ENCODE measurements at places on chromosomes 16 and 17.

GRCh38 chr16:82260212-82260795 is 90.3 kb upstream of the MPHOSPH6 start:
- no peak for DNase-seq

GRCh38 chr16:62939687-62940086 is 903.4 kb upstream of the CDH8 start:
- no peak for DNase-seq

GRCh38 chr16:81060576-81061306 is 16.3 kb downstream of the C16orf46 start:
- DNase-seq = no peak

DNA sequence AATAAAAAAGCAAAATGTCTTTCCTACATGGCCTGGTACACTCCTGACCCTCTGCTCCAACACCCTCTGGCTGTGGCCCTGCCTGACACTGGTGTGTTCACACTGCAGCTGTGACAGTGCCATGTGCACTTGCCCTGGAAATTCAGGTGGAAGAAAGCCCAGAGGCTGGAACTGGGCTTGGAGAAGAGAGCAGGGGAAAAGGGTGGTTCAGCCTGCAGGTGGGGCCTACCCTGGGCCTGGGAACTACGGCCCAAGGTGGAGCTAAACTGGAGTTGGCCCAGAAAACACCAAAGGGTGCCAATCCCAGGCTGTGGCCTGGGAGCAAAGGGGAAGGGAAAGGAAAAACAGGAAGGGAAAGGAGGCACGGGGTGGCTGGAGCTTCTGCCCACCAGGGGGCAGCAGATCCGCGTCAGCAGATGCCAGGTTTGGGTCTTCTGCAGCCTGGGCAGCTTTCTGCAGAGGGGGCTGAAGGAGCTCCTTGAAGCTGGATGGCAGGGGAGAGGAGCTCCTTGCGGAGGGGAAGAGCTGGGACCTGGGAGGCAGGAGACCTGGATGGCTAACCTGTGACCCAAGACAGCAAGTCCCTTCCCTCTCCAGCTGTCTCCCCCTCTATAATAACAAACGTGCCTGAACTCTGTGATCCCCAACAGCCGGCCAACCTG is 15.4 kb upstream of the CTCF start:
- no peak for DNase-seq

DNA sequence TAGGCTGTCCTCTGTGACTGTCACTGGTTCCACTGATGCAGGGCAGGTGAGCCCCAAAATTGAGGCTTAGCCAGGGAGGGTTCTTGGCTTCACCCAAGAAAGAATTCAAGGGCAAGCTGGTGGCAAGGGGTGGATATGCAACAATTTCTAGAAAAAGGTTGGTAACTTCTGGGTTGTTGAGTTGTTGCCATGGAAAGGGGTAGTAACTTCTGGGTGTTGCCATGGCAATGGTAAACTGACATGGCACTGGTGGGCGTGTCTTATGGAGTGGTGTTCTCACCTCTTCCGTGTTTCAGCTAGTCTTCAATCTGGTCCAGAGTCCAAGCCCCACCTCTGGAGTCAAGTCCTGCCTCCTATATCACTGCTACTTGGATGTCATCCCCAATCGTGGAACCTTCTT is 9.5 kb upstream of the GUCY2D start:
- no peak for DNase-seq

DNA sequence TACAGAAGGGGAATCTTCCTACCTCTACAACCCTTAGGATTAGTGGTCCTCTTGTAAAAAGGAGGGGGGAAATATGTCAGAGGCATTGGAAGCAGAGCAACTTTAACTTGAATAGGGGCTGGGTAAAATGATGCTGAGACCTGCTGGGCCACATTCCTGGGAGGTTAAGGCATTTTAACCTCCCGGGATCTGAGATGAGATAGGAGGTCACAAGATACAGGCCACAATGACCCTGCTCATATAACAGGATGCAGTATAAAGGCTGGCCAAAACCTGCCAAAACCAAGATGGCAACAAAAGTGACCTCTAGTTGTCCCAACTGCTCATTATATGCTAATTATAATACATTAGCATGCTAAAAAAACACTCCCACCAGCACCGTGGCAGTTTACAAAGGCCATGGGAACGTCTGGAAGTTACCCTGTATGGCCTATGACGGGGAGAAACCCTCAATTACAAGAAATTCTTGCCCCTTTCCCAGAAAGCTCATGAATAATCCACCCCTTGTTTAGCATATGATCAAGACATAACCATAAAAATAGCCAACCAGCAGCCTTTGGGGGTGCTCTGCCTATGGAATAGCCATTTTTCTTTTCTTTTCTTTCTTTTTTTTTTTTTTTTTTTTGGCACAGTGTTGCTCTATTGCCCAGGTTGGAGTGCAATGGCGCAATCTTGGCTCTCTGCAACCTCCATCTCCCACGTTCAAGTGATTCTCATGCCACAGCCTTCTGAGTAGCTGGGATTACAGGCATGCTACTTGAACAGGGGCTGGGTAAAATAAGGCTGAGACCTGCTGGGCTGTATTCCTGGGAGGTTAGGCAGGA is 6.2 kb upstream of the C1QTNF1 start:
- DNase-seq = no peak

GRCh38 chr16:85836706-85837582 is 37.4 kb downstream of the COX4I1 start:
- DNase-seq = no peak

- no peak for DNase-seq
These were observed 70.3 kb upstream of the LGALS9 start for GRCh38 chr17:27560668-27561067.

DNA sequence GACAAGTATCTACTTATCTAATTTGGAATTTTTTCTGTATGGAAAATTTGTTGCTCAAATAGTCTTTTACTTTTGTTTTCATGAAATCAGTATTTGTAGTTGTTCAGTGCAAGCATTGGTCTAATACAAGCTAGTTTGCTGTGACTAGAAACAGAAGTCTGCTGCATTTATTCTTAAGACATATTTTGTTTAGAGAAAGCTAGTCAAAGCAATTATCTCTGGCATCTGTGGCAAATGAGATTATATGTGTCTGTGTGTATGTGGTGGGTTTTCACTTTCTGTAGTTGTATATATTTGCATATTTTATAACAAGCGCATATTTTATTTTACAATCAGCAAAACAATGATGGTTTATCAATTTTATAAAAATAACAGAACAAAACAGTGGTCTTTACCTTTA is 96.0 kb upstream of the SIAH1 start:
- DNase-seq = no peak

DNA sequence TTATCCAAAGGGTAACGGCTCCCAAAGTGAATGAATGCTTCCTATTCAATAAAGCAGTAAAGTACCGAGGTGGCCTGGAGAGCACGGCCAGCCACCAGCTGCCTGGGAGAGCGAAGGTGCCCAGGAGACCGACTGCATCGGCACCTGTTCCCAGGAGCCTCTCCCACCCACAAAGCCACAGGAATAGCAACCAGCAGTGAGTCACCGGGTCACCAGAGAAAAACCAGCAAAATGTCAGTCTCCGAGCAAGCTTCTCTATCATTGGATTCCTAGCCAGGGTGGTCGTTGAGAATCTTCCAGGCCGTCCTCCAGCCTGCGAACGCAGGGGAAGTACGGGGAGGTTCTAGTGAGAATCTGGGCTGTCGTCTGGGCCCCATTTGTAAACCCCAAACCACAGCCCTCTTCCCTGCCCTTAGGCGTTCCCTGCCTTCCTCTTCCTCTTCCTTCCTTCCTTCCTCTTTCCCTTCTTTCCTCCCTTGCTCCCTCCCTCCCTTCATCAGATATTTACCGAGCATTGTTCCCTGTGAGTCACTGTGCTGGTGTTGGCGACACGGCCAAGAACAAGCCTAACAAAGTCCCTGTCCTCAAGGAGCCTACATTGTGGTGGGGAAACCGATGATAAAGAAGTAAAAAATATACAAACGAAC is 114.6 kb downstream of the SLC39A11 start:
- no peak for DNase-seq

GRCh38 chr17:50893183-50893993 is 27.2 kb upstream of the TOB1 start:
- no peak for DNase-seq

DNA sequence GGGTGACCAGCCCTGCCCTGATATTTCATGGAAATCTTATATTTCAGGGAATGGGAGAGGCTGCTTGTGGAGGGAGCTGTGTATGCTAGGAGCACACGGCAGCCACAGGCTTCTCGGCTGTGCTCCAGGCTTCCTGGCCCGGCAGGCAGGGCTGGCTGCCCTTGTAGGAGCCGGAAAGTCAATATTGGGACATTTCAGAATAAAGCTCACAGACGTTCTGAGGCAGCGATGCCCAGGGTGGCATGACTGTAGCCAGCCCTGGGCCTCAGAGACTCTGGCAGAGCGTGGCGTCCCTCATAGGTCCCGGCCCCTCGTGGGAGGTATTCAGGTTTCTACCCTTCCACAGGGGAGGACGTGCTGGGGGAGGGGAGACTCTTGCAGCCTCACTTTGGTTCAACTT is 65.7 kb downstream of the BANP start:
- no peak for DNase-seq

- DNase-seq = no peak
These were observed 9.5 kb upstream of the CMIP start for GRCh38 chr16:81435103-81435502.

- DNase-seq = no peak
These were observed 489 bp downstream of the ZC3H18 start for GRCh38 chr16:88570691-88571092.

DNA sequence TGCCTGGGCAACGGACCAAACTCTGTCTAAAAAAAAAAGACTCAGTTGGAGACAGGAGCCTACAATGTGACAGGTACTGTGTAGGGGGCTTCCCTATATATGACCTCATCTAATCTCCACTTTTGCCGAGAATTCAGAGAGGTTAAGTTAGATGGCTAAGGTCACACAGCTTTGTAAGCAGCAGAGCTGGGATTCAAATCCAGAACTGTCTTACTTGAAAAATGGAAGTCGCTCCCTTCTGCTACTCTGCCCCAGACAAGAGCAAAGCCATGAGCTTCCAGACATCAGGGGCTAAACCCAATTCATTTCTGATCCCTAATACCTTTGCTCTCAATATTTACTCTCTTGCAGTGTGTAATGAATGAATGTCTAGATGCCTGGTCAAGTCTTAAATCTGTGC is 41.5 kb upstream of the ABCC12 start:
- no peak for DNase-seq

- no peak for DNase-seq
These were observed 727 bp upstream of the TENT4B start for GRCh38 chr16:50152351-50152806.

- DNase-seq = no peak
These were observed 17.9 kb downstream of the BFAR start for GRCh38 chr16:14650629-14651028.

- no peak for DNase-seq
These were observed 8.9 kb upstream of the ULK2 start for GRCh38 chr17:19876529-19877161.

- no peak for DNase-seq
These were observed 7.9 kb downstream of the ENGASE start for GRCh38 chr17:79082311-79083190.

DNA sequence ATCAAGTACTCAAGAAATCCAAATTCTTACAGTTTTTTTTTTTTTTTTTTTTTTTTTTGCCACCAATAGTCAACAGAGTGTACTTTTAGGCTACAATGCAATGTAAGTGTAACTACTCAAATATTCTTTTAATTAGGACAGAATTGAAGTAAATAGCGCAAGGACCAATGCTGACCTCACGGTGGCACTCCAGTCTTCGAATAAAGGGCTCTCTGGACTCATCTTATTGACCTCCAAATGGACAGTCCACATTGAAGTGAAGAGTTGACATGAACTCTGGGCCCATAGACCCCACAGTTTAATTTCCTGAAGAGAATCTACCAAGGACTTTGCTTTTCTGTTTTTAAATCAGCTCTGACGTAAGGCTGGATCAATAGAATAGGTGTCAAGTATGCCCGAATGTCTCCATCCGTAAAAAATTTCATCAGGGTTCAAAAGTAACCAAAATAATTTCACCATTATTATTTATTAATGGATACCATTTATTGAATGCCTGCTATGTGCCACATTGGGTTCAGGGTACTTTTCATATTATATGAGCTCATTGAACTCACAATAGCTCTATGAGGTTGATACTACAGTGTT is 7.3 kb upstream of the DDX52 start:
- no peak for DNase-seq

DNA sequence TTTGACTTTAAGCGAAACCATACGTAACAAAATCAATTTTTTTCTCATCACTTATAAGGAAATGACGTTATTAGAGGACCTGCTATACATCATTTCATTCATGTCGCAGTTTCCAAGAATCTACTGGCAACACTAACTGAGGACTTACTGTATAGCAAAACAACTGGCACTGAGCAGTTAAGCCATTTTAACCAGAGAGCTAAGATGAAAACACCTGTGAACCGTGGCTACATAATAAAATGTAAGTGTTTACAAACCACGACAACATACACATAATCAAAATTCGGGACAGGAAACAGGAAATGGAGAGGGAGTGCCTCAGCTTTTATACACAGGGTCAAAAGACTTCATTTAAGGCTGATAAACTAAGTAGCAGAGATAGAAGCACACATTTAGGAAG is 29.5 kb downstream of the METTL16 start:
- DNase-seq = no peak

DNA sequence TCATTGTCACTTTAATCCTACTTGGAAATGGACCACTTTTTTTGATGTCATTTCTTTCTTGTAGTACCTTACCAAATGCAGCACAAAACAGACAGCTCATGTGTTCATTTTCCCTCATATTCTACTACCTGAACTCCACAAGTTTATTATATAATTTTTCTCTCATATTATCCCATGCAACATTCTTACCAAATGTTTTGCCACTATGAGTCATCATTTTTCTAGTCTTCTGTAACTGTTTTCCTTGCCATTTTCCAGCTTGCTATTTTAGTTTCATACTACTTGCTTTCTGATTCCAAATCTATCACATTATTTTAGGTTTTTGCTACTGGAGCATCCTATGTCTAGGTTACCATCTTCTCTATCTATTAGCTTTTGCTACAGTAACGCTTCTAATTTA is 332.7 kb downstream of the ZFHX3 start:
- DNase-seq = no peak

GRCh38 chr17:17548044-17548443 is 43.5 kb downstream of the PEMT start:
- DNase-seq = no peak

DNA sequence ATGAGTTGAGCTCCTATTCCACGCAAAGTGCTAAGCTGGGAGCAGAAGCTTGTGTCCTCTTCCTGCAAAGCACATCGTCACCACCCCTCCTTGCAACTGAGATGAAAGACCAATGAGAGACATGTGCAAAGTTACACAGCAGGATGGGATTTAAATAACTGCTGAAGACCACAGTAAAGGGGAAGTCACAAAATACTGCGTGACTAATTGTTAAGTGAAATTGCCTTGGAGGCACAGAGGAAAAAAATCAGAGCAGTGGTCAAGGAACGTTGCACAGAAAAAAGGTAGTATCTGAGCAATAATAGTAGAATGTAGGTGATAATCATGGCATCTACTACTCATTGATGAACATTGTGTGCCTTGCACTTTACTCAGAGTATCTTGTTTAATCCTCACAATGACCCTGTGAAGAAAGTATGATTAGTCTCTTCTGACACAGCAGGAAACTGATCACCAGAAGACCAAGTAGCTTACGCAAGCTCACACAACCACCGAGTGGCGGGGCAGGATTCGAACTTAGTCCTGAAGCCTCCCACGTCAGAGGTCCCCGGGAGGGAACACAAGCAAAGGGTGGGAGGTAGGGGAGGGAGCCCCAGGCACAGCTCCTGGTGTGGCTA is 15.4 kb upstream of the MYO18A start:
- no peak for DNase-seq

- DNase-seq = no peak
These were observed 146.2 kb downstream of the PARN start for GRCh38 chr16:14483819-14484385.

- DNase-seq = no peak
These were observed 806.2 kb upstream of the EEF2KMT start for GRCh38 chr16:5903832-5904231.

GRCh38 chr17:76733618-76733957 is 3.5 kb downstream of the SRSF2 start:
- no peak for DNase-seq

Measured in HS-27A (cell line).